ENCODE measurements at places on chromosomes 3 and 15.
A peak's percentile ranks its signal among the peaks of the same experiment; 100 is the strongest.

- no peak for DNase-seq
Observed at GRCh38 chr3:77524946-77525682, 485.2 kb downstream of the ROBO2 start.

DNA sequence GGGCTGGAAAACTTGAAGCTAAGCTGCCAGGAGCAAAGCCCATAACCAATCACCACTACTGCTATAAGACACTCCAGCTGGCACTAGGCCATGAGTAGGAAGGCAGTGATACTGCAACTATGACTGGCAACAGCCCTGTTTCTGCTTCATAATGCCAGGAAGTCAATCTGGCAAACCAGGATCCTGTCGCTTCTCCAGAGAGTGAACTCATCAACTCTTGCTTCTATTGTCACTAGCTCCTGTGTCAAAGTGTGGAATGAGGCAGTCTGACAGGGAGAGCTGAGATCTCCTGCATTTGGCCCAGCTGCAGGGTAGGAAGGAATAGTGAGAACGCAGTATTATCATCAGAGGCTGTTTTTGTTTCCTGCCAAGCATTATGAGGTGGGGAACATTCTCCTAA, 105.3 kb downstream of the CTNNB1 start:
- no peak for DNase-seq

GRCh38 chr3:23112491-23112890, 90.6 kb upstream of the UBE2E2 start:
- no peak for DNase-seq

- peak; percentile 78 for DNase-seq
Observed at GRCh38 chr3:195150181-195151118, 120.5 kb downstream of the XXYLT1 start.

- no peak for DNase-seq
Observed at GRCh38 chr3:32450426-32450825, 52.2 kb downstream of the CMTM6 start.

DNA sequence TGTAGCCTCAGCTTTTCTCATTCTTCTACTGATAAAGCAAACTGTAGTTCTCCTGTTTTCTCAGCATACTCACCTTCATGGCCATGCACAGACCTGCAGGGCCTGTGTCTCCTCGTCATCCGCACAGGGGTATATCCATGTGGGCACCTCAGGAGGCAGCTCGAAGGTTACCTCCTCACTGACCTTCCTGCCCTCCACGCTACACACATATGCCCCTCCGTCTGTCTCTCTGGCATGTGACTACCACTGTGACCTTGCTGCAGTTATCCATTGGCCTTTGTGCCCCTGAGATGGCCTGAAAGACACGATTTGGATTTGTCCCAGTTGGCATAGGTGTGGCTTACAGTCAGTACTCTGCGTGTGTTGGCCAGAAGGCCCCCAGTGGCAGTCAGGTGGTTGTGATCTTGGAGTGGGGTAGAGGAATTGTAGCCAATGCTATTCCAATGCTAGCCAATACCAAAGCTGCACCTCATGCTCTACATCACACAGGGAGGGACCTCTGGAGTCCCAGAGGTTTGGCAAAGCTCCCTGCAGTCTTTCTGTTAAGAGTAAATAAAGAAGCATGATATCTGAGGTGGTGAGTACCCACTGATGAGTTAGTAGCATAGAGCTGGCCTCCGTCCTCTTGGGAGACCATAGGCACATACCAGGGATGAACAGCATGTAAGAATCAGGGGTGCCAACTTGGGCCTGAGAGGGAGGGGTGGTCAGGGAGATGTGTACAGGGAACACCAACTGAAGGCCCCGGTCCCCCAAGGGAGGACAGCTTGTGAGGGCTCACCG, 143.4 kb downstream of the EEFSEC start:
- no peak for DNase-seq

DNA sequence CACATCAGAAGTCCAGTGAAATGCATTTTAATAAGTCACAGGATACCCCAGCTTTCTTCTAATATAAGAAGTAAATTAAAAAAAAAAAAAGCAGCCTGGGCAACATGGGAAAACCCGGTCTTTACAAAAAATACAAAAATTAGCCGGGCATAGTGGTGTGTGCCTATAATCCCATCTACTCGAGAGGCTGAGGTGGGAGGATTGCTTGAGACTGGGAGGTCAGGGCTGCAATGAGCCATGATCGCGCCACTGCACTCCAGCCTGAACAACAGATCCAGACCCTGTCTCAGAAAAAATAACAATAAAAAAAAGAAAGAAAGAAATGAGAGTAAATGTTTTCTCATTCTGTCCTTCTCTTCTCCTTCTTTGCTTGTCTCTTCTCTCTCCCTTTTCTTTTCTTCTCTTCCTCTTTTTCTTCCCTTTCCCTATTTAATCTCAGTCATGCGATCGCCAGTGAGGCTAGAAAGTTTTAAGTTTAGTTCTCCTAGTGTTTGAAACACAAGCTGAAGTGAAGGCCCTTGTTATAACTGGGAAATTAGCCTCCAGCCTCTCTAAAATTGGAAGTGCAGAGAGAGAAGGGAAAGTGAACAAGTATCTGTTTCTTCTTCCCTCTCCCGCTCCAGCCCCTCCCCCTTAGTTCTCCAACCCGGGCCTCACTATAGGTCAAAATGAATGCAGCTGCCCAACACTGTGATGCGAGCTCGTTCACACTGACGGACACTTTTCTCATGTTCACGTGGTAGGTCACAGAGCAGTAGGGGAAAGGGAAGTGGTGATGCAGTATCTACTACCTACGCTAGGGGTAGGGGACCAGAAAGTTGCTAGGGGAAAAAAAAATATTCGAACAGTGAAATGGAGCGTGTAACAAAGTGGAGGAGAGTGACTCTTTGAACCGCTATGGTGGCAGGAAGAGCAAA, 23.5 kb upstream of the TSC22D2 start:
- peak; percentile 27 for DNase-seq

DNA sequence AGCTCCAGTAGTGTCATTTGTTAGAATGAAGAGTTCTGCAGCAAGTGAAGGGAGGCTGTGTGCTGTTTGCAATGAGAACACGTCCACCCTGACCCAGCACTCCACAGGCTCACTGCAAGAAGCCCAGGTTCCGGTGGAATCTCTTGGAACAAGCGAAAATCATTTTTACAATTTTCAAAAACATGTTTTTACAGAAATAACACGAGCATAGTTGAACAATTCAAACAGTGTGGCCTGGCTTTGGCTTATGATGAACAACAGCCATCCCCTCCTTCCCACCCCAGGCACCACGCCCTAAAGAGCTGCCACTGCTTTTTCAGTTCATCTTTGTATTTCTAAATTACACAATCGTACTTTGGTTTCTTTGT, 59.5 kb upstream of the KY start:
- no peak for DNase-seq

- DNase-seq: no peak
Observed at GRCh38 chr3:57091521-57092273, 31.2 kb downstream of the SPATA12 start.

DNA sequence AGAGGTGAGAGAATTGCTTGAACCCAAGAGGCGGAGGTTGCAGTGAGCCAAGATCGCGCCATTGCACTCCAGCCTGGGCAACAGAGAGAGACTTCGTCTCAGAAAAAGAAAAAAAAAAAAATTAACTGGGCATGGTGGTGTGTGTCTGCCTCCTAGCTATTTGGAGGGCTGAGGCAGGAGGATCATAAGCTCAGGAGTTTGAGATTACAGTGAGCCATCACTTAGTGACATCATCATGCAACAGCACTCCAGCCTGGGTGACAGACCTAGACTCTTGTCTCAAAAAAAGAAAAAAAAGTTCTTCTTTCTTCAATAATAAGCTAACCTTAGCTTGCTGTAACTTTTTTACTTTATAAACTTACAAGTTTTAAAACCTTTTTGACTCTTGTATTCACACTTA, 99.8 kb downstream of the SLMAP start:
- DNase-seq: no peak

- DNase-seq: no peak
Observed at GRCh38 chr15:72511536-72511935, 37.4 kb downstream of the ARIH1 start.

DNA sequence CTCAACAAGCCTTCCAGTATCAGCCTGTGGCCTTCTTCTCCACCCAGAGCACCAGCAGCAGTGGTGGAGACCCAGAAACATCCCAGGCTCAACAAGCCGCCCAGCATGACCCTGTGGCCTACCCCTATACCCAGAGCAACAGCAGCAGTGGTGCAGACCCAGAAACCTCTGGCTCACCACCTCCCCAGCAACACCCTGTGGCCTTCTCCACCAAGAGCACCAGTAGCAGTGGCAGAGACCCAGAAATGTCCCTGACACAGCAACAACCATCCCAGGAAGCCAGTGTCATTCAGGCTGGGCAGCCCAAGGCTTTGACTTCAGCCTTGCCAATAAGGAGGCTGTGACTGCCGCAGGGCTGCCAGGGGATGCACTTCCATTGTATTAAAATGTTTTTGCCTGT, 16.3 kb upstream of the EMC3 start:
- no peak for DNase-seq

DNA sequence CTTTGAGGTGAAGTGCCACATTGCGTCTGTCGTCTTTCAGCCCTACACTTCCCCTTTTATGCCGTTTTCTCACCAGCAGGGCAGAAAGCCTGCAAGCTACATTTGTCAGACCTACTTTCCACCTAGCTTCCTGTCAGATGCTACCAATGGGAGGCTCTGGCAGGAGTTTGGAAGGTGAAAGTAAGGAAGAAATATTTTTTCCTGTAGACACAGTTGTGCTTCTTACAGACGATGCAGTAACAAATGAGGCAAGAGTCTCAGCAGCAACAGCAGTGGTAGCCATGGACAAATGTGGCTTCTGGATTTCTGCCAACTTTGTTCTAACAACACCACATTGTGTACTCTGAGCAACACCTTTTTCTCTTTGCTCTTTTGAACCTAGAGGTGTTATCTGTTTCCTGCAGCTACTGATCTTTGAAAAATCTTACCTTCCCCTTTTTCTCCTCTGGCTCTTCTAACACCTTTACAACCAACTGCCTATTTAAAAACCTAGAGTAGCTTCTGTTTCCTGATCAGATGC, 70.6 kb upstream of the STT3B start:
- peak; percentile 95 for DNase-seq

- peak; percentile 62 for DNase-seq
Observed at GRCh38 chr3:71987828-71988227, 202.9 kb upstream of the PROK2 start.

DNA sequence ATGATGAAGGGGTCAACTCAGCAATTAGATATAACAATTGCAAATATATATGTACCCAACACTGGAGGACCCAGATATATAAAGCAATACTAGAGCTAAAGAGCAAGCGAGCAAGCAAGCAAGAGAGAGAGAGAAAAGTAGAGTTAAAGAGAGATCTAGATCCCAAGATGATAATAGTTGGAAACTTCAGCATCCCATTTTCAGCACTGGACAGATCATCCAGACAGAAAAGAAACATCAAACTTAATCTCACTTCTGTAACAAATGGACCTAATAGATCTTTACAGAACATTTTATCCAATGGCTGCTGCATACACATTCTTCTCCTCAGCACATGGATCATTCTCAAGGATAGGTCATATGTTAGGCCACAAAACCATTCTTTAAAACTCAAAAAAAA, 23.2 kb downstream of the PEAK1 start:
- no peak for DNase-seq

GRCh38 chr15:60479361-60480110, 594 bp upstream of the ICE2 start:
- peak; percentile 44 for DNase-seq

GRCh38 chr15:83723216-83723615, 69.3 kb downstream of the ADAMTSL3 start:
- no peak for DNase-seq
